Astrocyte of the hippocampus (primary cell): ENCODE measurements at places on chromosomes 7 and 10.

GRCh38 chr10:92880233-92880861 lies 32.0 kb downstream of the EXOC6 start:
- peak; percentile 64 for DNase-seq

GRCh38 chr10:66095610-66096009 lies 830.2 kb upstream of the LRRTM3 start:
- no peak for DNase-seq

DNA sequence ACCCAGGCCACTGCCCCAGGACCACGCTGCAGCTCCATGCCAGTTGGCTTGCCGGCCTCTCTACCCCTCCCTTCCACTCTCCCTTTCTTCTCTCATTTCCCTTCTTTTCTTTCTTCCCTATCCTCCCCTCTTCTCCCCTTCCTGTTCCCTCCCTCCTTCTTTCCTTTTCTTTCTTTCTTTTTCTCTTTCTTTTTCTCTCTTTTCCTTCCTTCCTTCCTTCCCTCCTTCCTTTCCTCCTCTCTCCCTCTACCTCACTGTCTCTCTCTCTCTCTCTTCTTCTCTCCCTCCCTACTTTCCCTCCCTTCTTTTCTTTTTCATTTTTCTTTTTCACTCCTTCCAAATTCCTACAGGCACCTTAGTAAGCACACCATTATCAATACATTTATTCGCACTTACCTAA lies 30.3 kb upstream of the R3HCC1L start:
- no peak for DNase-seq

DNA sequence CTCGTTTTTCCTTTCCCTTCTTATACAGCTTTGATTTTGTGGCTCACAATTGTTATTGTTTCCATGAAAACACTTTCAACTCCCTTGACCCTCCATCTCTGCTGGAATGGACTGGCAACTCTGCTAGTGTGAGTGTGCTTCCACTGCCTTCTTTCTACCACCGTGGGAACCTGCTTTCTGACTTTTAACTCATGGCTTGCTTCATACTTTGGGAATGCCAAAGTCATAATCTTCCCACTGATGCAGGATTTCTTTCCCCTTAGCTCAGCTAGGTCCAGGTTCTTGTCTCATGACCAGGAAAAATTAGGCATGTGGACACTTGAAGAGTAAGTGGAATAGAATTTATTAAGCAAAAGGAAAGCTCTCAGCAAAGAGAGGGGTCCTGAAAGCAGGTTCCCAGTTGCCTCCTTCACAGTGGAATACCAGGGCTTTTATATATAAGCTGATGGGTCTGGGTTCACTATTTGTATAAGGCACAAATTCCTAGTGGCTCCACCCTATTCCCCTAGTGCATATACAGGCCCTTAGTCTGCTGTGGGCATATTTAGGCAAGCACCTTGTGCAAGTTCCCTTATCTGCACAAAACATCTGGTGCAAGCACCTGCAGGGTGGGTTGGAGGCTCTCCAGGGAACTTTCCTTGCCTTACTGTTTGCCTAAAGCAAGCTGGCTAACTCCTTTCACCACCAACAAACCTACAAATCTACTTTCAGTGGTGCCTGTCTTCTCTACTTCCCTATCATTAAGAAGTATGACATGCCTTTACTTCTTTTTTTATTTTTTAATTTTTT lies 119.5 kb downstream of the CFAP58 start:
- no peak for DNase-seq
